ENCODE measurements at places on chromosomes 6 and 20.

- DNase-seq = no peak
Measured at GRCh38 chr6:40804905-40805304, 217.7 kb upstream of the LRFN2 start.

GRCh38 chr6:163991321-163991720 lies 576.8 kb downstream of the QKI start:
- DNase-seq = no peak

GRCh38 chr6:157611406-157611805 lies 211.6 kb upstream of the SNX9 start:
- DNase-seq = no peak

DNA sequence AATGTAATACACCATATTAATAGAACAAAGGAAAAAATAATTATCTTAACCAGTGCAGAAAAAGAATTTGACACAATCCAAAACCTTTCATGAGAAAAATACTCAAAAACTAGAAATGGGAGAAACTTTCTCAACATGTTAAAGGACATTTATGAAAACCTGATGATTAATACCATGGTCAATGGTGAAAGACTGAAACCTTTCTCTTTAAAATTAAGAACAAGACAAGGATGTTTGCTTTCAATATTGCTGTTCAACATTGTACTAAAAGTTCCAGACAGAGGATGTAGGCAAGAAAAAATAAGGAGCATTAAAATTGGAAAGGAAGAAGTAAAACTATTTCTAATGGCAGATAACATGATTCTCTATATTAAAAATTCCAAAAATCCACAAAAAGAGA lies 981.3 kb upstream of the FLRT3 start:
- DNase-seq = no peak

- DNase-seq = no peak
Measured at GRCh38 chr6:168565112-168565511, 124.1 kb downstream of the SMOC2 start.

GRCh38 chr6:137813308-137813970 lies 53.6 kb upstream of the TNFAIP3 start:
- DNase-seq = no peak

GRCh38 chr20:50462093-50462690 lies 48.0 kb upstream of the PTPN1 start:
- no peak for DNase-seq

- DNase-seq = no peak
Measured at GRCh38 chr6:37622646-37623071, 75.0 kb downstream of the MDGA1 start.

Data from CD4-positive, alpha-beta T cell treated with Interleukin-15 for 4 hours (primary cell).